ENCODE measurements at places on chromosomes 4 and X.

GRCh38 chrX:30308263-30309138 is 689 bp downstream of the NR0B1 start:
- no peak for DNase-seq

DNA sequence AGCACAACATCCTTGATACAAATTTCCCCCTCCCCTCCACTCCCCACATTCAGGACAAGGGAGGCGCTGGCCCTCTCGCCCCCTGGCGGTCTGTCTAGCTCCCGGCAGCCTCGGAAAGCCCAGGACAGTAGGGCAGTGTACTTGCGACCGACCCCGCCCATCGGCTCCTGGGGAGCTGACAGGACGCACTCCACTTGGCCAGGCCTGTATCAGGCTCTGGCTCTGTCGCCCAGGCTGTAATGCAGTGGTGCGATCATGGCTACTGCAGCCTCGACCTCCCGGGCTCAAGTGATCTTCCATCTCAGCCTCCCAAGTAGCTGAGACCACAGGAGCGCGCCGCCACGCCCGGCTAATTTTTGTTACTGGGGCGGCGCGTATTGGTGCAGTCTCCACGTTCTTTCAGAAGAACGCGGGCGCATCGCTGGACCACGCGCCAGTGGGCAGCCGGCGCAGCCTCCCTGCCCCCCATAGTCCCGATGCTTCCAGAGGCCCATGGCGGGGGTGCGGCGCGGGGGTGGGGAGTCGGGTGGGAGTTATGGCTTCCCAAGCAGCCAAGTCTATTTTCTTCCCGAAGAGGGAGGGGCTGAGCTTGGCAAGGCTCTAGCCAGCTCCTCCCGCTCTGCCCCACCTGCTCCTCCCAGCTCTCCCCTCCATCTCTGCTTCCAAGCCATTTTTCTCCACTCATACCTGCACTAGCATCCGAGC is 7.8 kb upstream of the AKAP14 start:
- peak; percentile 28 for DNase-seq

DNA sequence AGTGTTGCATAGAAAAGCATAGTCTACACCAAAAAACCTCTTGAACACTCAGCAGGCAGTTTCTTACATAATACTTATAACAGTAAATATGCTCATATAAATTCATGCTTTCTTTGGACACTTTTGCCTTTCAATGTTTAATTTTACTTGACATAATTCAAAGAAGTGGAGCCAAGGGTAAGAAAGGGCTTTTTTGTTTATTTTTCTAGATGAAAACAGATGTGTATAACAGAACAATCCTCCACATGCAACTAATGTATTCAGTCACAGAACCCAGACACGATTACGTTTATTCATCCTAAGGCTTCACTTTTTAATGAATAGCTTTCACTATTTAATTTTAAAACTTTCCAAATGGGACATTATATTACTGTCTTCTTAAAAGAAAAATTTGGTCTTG is 58.0 kb upstream of the PTPN13 start:
- DNase-seq, result no peak

DNA sequence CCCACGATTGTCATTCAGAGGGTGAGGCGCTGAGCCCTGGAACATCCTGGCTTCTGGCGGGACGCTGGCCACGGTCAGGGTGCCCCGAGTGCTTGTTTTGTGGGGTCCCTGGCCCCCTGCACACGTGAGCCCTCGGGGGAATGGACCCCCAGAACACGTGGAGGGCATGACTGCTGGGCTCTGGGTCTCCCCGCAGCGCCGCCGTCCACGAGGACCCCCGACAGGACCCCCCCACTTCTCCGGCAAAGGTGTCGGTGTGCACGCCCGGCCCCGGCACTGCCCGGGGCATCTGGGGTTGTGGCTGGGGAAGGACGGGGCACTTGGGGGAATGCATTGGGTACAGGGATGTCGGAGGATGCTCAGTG is 13.9 kb upstream of the GTPBP6 start:
- DNase-seq, result no peak

DNA sequence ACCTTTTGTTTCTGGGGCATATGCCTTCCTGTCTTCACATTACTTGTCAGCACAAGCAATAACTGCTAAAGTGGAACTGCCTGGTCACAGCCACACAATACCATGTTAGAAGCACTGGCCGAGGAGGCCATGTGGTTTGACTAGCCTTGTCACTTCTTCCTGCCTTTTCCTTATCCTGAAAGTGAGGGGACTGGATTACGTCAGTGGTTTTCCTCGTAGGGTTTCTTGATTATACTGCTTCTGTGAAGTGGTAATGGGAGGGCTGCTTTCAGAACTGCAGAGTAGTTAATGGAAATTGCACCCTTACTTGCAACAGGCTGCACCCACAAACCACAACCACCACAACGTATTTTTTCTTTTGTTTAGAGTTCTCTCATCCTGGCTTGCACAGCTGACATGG is 26.6 kb downstream of the ZRSR2 start:
- peak; percentile 29 for DNase-seq

- peak; percentile 3 for DNase-seq
Observed at GRCh38 chr4:54942721-54943120, 182.7 kb downstream of the KDR start.

- DNase-seq, result no peak
Observed at GRCh38 chr4:127103681-127104115, 529.1 kb upstream of the INTU start.

GRCh38 chr4:37645736-37646135 is 40.4 kb downstream of the RELL1 start:
- DNase-seq, result no peak

GRCh38 chr4:106717091-106717490 is 319.0 kb downstream of the DKK2 start:
- DNase-seq, result no peak

DNA sequence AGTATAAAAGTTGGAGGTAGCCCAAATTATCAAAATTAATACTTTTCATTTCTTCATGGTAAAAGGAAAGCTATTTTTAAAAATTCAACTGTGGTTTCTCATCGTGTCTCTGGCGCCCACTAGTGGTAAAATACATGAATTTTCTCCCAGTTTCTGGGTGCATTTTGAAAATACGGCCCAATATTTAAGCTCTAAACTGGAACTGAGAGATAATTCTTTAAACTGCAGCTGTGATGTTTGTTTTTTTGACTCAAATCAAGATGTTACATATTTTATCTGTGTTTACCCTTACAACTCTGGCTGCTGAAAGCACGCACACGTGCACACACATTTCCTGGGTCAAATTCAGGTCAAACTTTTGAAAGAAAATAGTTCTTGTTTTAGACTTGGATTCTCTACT is 123.9 kb upstream of the ACSL4 start:
- DNase-seq, result no peak

DNA sequence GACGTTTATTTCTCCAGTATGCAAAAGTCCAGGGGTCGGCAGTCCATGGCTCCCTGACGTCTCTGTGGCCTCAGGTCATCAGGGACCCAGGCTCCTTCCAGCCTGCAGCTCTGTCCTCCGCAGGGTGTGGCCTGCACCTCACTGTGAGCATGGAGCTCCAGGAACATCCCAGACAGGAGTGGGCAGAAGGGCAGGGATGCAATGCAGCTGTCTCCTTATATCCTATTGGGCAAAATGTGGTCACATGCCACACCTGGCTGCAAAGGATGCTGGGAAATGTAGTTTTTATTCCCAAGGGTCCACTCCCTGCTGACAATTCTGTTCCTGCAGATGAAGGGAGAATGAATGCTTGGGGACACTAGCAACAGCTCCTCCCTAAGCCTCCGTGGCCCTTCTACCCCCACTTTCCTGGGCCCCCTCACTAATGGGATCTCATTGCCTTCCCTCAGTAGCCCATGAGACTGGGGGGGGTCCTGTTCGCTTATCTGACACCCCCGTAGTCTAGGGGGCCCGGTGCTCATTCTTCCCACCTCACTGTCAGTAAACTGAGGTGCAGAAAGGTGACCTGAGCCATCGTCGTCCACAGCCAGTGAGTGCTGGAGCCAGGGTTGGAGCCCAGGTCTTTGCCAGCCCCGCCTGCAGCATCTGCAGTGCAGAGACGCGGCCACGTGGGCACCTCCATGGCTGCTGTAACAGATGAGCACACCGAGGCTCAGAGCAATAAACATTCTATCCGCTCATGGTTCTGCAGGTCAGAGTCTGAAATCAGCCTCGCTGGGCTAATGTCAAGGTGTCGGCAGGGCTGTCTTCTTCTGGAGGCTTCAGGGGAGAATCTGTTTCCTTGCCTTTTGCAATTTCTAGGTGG is 5.9 kb upstream of the GRPEL1 start:
- DNase-seq, result no peak

DNA sequence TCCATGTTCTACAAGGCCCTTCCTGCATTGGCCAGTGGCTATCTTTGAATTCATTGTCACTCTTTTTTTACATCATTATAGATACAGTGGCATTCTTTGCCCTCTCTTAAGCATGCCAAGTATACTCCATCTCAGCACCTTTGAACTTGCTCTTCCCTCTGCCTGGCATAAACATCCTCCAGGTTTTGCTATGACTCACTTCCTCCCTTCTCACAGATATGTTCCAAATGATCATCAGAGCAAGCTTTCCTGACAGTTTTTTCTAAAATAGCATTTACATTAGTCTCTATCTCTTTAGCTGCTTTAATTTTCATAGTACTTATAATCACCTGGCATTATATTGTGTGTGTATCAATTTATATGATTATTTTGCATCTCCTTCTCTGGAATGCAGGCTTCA is 553.3 kb upstream of the MAGEB2 start:
- DNase-seq, result no peak

- DNase-seq, result no peak
Observed at GRCh38 chr4:28709891-28710290, 1849.2 kb downstream of the STIM2 start.

DNA sequence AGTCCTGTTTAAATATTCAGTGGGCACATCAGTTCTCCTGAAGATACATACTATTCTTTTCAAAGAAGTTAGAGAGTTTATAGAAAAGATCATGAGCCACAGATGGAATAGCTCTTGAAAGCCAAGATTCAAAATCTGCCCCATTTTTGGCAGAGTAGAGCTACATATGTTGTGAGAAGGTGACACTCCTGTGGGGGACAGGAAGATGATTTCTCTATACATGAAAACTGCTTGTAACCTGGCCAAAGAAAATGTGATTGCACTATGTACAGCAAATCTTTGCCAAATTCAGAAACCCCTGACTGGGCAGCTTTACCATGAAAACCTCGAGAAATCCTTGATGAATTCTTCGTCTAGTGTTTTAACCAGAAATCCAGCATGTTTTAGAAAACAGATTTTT is 44.9 kb downstream of the GPM6A start:
- DNase-seq, result no peak

- peak; percentile 95 for DNase-seq
Observed at GRCh38 chr4:2412885-2413716, 5.3 kb downstream of the ZFYVE28 start.

GRCh38 chr4:109990261-109991257 is 77.9 kb downstream of the EGF start:
- no peak for DNase-seq

DNA sequence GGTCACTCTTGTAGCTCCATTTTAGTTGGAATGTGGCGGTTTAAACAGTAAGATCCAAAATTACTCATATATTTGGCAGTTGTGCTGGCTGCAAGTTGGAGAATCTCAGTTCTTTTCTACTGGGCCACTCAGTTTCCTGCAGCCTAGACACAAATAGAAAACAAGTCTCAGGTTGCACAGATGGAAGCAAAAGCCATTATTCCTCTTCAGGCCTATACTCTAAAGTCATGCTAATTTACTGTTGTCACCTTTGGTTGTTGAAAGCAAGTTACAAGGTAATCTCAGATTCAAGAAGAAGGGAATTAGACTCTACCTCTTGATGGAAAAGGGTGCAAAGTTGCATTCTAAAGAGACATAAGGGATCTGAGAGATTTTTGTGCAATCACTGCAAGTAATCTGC is 345.4 kb downstream of the ADAM29 start:
- DNase-seq, result no peak

DNA sequence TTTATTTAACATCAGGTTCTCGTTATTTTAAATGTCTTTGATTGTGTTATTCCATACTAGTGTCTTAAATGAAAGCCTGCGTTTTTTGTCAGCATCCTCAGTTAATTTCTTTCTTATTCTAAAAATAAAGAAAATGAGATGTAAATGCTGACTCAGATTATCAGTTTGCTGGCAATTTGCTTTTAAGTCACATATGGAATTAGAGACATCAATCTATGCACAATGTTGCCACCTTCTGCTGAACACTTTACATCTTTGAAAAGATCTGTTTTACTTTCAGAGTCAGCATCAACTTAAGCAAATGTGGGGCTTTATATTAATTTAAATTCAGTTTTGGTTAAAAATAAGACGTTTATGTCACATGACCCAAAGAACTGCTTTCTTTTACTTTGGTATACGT is 99.2 kb downstream of the ADGRL3 start:
- DNase-seq, result no peak

DNA sequence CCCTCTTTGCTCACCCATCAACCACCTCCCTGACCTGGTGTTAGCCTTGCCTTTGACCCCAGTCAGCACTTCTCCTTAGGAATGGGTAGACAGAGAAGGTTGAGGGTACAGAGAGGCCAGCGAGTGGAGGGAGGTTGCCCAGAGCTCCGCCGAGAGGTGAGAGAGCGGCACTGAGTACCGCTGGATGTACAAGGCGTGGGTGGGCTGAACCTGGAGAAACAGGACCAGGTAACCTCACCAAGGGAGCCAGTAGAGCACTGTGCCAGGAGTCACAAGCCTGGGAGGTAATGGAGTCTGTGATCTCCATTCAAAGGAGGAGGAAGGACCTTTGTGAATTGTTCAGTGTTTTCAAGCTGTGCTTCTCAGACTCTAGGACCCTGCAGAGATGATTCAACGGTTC is 256.2 kb downstream of the EVC2 start:
- DNase-seq, result no peak

- no peak for DNase-seq
Observed at GRCh38 chr4:81833576-81833975, 361.9 kb upstream of the RASGEF1B start.

DNA sequence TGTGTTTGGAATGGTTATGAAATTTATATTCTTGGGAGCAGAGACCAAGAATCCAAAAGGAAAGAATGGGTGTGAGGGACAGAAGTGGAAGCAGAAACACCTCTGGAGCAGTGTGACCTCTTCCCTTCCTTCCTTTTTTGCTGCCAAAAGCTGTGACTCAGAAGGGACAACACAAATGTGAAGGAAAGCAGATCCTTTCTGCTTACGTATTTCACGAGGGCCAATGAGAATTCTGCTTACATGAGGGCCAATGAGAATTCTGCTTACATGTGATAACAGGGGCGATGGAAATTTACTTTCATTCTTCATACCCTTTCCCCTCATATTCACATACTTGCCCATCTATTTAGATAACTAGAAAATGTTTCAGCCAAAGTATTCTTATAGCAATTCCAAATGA is 404.6 kb downstream of the PRDM5 start:
- DNase-seq, result no peak

- DNase-seq, result no peak
Observed at GRCh38 chr4:128255906-128256305, 31.7 kb downstream of the PGRMC2 start.

- no peak for DNase-seq
Observed at GRCh38 chr4:14254252-14254651, 626.7 kb upstream of the BOD1L1 start.
